ENCODE measurements at places on chromosomes 6 and 20.

- DNase-seq: no peak
Measured at GRCh38 chr20:58017970-58018530, 210.4 kb downstream of the ANKRD60 start.

GRCh38 chr20:45288376-45288775 lies 18.3 kb upstream of the RBPJL start:
- DNase-seq: no peak

- no peak for DNase-seq
Measured at GRCh38 chr6:121934451-121934850, 465.0 kb upstream of the HSF2 start.

- no peak for DNase-seq
Measured at GRCh38 chr6:109292983-109293586, 89.2 kb downstream of the CD164 start.

DNA sequence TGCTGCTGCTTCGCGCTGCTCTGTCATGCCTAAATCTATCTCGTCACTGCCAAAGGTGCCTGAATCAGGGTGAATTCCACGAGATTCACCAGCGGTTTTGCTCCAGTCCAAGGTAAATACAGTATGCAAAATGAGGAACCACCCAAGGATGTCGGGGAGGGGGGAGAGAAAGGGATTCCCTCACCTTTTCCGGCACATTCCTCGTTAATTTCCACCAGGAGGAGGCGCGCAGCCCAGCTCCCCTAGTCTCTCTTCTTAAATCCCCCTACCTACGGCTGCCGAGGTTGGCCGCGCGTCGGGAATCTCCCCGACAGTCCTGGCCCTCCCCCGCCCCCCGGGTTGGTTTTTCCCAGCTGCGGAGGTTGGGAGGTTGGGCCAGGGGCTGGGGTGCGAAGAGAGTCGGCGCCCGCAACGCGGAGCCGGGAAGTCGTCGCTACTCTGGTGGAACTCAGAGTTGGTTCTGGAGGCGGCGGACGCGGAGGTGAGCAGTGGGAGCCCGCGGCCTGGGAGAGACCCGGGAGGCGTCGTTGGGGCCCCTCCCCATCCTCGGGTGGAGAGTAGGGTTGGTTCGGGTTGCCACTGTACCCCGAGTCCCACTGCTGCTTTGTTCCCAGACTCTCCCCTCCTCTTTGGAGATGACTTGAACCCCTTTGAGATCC lies at the start of gene TPBG:
Gene TPBG (plus strand): TSS at position 390 of the 659 bp plus-strand sequence. CDS start 1,145 bp downstream, outside the sequence.
- DNase-seq: no peak

- no peak for DNase-seq
Measured at GRCh38 chr6:74715355-74716085, 490.3 kb downstream of the COL12A1 start.

DNA sequence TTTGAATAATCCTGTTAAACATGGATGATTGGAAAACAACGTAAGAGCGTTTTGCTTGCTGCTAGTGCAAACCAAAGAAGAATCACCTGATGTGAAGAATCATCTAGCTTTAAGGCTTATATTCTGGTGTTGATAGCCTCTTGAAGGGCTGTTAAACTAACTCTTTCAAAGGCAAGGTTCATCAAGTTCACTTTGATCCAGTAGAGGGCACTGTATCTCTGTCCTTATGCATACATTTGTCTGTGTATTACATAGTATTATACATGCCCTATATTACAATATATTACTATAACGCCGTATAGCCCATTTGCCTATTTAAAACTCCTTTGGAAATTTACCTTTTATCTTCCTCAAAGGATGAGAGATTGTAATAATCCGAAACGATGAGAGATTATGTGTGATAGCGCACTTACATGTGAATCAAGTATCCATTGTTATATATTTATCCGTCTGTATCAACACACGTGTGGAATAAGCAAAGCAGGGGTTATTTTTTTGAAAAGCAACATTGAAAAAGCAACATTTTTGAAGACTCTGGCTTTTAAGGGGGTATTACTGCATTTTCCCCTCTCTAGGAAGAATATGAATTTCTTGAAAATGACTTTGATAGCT lies 50.8 kb upstream of the NRN1 start:
- peak; percentile 61 for DNase-seq

All from midbrain (tissue), 1 donor.